ENCODE measurements at places on chromosomes 12 and 14.

DNA sequence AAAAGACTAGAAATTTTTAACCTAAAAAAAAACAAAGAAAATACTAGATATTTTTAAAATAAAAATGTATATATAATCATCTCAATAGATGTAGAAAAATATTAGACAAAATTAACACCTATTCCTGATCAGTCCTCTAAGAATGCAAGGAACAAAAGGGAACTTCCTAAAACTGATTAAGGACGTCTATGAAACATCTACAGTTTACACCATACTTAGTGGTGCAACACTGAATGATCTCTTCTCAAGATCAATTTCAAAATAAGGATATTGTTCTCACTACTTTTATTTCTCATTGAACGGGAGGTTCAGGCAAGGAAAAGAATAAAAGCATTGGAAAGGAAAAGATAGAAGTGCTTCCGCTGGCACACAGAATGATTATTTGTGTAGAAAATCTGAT is 16.0 kb downstream of the OLR1 start:
- no peak for DNase-seq

GRCh38 chr12:128619263-128619662 is 204.5 kb downstream of the SLC15A4 start:
- DNase-seq: no peak

DNA sequence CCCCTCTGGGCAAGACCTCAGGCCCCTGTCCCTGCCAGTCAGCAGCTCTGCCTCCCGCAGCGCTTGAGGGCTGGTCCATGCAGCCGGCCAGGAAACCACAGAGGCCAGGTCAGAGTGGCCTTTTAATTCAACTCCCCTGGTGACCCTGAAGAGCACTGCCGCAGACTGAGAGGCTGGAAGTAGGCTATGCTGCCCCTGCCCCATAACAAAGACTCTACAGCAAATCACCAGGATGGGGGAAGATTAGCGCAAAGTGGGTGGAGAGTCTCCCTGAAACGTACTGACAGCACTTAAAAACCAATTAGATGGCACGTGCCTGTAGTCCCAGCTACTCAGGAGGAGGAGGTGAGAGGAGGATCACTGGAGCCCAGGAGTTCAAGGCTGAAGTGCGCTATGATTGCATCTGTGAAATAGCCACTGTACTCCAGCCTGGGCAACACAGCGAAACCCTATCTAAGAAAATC is 70.5 kb downstream of the ITPK1 start:
- no peak for DNase-seq

DNA sequence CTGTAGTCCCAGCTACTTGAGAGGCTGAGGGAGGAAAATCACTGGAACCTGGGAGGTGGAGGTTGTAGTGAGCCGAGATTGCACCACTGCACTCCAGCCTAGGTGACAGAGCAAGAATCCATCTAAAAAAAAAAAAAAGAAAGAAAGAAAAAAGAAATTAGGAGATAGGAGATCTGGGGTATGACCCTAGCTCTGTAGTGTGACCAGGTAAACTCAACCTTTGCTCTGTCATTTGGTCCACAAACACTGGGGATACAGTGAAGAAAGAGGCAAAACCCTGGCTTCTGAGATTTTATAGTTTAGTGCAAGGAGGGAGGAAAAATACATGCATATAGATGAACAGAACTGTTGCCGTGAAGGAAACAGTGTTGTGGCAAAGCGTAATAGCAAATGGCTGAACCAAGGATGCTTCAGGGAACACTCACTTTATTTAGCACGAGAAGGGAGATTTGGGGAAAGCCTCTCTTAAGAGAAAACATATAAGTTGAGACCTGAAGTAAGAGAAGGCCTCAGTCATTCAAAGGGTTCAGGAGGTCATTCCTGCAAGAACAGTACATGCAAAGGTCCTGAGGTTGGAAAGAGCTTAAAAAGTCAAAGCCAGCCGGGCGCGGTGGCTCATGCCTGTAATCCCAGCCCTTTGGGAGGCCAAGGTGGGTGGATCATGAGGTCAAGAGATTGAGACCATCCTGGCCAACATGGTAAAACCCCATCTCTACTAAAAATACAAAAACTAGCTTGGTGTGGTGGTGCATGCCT is 29.6 kb upstream of the ATXN2 start:
- no peak for DNase-seq

GRCh38 chr12:85825746-85826145 is 10.5 kb downstream of the RASSF9 start:
- no peak for DNase-seq

GRCh38 chr12:23083267-23083666 is 458.3 kb downstream of the ETNK1 start:
- no peak for DNase-seq

DNA sequence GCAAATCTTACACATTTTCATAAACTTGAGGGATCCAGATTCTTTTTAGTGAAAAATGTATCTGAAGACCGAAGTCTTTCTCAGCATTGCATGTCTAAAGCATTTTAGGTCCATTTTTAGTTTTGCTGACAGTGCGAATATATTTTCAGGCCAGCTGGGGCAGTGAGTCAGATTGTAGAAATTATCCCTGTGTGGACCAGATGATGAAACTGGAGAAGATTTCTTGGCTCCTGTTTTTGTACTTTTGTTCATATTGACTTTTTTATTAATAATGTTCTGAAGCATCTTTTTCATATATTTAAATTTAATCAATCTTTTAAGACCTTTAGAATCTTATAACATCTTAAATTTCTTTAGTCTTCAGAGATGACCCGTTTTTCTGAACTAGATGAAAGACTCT is 173.1 kb downstream of the FLRT2 start:
- DNase-seq: no peak

Data from stimulated activated CD8-positive, alpha-beta memory T cell treated with anti-CD3 and anti-CD28 coated beads, Interleukin-2, amount 100 ng/mL, for 1 hour (primary cell).